ENCODE measurements at places on chromosomes 16 and 17. TPM values are rescaled to one million over a fixed set of nuclear protein-coding genes. Genes with fewer than 3 reads are reported as not detected.
A peak's percentile ranks its signal among the peaks of the same experiment; 100 is the strongest.

CCDC102A gene
- 25.0 TPM for total RNA-seq

CSH2 gene
- total RNA-seq, result not detected

SLC2A4 gene
- 2.3 TPM for total RNA-seq

FAM222B gene
- 8.0 TPM for total RNA-seq

DUSP3 gene
- total RNA-seq, result 101 TPM

ALOXE3 gene
- 0.85 TPM for total RNA-seq

ADAD2 gene
- not detected for total RNA-seq

IGFALS gene
- 0.31 TPM for total RNA-seq

ENO3 gene
- 52.8 TPM for total RNA-seq

TTLL6 gene
- total RNA-seq, result 6.9 TPM

AOC3 gene
- total RNA-seq, result 0.78 TPM

IGFBP4 gene
- total RNA-seq, result 46.2 TPM

DNA sequence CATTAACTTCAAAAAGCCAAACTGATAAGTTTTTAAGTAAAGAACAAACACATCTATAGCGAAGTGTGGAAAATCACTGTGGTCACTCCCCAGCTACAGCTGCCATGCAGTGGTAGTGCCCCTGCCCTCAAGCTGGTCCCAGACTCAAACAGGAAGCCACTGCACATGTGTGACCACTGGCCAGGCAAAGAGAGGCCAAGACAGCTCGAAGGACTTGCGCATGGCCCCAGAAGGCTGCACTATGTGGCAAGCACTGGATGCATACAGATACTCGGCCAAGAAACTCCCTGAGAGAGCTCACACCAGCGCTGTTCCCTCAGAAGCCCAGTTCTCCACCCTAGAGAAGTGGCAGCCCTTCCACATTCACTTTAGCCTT, 82.4 kb downstream of the ANKRD11 start:
- no peak for DNase-seq

GRCh38 chr16:72927199-72928089, 120.5 kb downstream of the ZFHX3 start:
- DNase-seq, result no peak

DNA sequence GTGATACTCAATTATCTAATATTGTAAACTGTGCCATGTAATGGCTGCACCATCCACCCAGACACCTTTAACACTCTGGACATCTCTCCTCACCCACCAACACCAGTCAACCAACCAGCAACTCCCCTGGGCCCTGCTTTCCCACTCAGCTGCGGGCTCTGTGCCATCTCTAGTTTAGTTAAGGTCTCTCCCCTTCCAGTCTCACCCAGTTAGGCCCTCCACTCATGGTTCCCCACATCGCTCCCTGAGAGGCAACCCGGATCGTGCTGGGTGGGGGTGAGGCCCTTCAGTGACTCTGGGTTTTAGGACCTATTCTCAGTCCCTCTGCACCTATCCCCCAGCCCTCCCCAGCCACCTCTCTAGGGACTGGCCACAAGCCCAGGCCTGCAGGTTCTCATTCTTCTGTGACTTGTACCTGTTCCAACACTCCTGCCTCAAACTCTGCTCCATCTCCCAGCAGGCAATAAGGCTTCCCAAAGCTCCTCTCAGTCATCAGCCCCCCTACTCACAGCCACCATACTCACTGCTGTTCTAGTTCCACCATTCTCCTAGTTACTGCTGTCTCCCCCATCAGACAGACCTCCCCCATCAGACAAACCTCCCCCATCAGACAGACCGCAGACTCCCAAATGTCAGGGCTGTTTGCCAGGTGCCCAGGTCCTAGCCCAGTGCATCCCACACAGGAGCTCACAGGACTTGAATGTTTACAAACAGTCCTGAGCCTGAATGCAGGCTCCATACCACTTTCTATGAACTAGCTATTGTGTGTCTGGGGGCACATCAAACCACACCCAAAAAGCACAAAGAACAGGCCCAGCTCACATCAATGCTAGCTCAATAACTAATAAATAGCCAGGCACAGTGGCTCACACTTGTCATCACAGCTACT, 2.6 kb downstream of the TK2 start:
- DNase-seq, result no peak

- peak; percentile 62 for DNase-seq
Observed at GRCh38 chr16:48366165-48367093, 18.8 kb downstream of the SIAH1 start.

GRCh38 chr17:31629696-31630470, 229.2 kb downstream of the COPRS start:
- DNase-seq, result peak; percentile 77

DNA sequence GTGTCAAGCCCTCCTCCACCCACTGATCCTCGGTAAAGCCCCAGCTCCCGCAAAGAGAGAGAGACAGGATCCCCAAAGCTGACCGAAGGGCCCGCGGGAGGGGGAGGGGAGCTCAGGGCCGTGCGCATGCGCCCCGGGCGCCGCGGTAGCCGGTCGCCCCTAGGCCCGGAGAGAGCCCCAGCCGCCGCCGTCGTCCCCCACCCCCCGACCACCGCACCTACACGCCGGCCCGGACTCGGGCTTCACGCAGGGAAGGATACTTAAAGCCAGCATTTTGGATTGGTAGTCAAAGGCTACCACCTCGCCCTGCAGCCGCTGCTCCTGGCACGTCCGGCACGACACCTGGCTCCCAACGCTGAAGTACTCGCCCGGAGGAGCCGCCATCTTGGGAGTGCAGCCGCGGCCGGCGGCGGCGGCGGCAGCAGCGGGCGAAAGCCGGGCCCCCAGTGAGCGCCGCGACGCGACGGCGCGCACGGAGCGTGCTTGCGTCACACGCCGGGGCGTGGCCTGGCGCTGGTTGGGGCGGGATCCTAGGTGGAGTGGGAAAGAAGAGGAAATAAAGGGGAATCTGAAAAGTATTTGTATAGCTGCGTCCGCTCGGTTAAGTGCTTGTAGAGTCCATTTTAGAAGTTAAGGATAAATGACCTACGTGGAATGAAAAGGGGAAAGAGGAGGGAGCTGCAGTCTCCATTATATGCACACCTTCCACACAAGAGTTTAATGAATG, at the start of gene LSM12:
TSS of gene LSM12 (minus strand) at position 468 of the 727 bp plus-strand sequence. CDS start at position 384, 84 bp downstream.
- DNase-seq, result peak; percentile 89

- DNase-seq, result no peak
Observed at GRCh38 chr16:4855804-4856203, 8.5 kb downstream of the UBN1 start.

DNA sequence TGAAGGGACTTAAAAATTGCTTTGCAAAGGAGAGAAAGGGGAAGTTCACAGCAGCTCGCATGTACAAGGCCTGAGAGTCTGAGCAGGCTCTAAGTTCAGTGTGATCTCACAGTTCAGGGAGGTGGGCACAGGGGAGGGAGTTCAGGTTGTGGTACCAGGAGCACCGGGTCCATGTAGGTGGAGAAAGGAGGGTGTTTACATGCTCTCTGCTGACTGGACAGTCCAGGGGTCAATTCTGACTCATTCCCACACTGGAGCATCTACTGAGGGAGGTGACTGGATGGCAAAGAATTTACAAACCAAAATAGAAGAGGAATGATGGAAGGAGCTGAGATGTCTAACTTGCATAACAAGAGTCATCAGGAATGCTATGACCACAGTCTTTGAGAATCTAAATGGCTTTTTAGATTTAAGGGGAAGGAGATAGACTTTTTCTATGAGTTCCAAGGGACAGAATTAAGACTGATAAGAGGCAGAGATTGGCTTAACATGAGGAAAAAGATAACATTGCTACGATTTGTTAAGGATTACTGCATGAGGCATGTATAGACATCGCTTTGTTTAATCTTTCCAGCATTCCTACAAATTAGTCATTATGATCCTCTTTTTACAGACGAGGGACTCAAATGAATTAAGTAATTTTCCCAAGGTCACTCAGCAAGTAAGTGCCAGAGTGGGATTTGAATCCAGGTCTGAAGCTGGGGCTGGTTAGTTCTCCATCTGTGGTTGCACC, 29.9 kb downstream of the MIS12 start:
- no peak for DNase-seq

GRCh38 chr17:31449746-31450145, 58.3 kb downstream of the RAB11FIP4 start:
- no peak for DNase-seq

Measured in G401 (cell line).